Motor neuron (in vitro differentiated cells): ENCODE measurements at places on chromosomes 5 and 9.
A peak's percentile ranks its signal among the peaks of the same experiment; 100 is the strongest.

GRCh38 chr9:14326264-14326826, 12.4 kb upstream of the NFIB start:
- no peak for ATAC-seq

DNA sequence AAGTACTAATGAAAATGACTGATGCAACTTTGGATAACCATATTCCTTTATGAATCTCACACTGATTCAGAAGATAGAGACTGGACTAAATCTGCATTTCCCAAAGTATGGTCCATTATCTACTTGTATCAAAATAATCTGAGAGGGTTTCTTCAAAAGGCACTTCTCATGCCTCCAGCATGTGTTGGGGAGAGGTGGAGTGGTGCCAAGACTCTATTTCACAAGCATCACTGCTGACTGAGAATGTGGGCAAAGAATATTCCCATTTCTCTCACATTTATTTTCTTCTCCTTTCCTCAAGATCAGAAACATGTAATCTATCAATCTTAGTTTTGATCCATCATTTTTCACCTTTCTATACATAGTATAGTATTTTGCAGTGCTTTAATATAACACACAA, 135.4 kb downstream of the GABRB2 start:
- ATAC-seq: no peak

- ATAC-seq: no peak
Measured at GRCh38 chr5:154367101-154367500, 78.7 kb upstream of the SAP30L start.

DNA sequence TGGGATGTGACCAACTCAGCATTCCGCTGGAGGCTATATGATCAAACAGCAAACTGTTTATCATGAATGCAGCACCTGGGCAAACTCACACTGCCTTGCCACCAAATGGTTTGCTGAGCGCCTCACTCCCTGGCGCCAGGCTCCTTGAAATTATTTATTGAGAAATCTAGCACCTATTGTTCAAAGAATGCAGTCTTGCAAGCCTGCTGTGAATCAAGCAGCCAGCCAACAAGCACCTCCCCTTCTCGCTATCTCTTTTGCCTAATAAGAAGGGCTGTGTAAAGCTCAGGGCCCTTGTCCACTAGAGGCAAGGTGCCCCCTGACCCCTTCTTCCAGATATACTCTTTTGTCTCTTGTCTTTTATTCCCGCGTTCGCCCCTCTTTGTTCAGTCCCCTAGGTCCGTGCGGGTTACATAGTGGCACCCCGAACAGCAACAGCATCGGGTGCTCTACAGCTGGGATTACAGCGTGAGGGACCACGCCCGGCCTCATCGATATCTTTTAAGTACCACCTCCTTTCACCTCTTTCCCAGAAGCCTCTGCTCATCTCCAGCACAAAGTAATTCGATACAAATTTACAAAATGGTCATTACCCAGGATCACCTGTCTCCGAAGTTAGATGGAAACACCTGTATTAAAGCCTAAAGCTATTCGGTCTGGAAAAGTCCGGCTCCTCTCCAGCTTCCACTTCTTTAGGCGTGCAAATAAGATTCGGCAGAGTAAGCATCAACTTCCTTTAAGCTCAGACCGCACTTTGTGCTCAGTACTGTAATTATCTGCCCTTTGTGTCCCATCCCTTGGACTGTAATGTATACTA, 896 bp downstream of the RIGI start:
- ATAC-seq: no peak

GRCh38 chr5:114185274-114185673, 176.6 kb upstream of the KCNN2 start:
- no peak for ATAC-seq

- ATAC-seq: no peak
Measured at GRCh38 chr9:5455181-5455580, 4.8 kb downstream of the CD274 start.

DNA sequence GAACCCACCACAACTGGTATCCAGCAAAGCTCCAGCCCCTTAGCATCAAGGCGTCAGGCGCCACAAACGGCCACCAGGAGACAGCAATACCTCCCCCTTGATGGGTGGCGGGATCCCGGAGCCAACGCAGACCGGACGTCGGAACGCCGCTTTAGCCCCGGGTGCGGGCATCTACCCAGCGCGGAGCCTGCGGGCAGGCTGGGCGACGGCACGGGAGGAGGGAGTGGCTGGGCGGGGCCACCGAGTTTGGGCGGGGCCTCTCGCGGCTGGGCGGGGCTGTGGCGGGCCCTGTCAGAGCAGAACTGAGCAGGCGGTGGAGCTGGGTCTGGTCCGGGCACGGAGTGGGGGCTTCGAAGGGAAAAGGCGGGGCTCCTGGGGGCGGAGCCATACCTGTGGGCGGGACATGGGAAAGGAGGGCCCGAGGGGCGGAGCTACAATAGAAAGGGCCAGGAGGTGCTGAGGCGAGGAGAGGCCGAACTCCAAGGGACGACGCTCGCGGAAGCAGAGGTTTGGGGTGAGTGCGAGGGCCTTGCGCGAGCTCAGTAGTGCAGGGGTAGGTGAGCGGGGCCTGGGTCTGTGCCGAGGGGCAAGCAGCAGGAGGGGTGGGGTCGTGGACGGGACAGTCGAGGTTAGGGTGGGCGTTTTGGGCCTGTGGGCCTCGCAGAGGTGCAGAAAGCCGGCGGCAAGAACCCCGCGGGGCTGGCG, 40.2 kb upstream of the GARNL3 start:
- ATAC-seq: peak; percentile 27

GRCh38 chr9:69900406-69900805, 79.8 kb downstream of the CFAP95 start:
- ATAC-seq: peak; percentile 28

- no peak for ATAC-seq
Measured at GRCh38 chr9:3018691-3019230, 174.9 kb upstream of the PUM3 start.

- ATAC-seq: peak; percentile 74
Measured at GRCh38 chr5:59893429-59894227, at the start of gene PDE4D. Gene PDE4D, minus strand, starts transcription at chr5:59893726.

DNA sequence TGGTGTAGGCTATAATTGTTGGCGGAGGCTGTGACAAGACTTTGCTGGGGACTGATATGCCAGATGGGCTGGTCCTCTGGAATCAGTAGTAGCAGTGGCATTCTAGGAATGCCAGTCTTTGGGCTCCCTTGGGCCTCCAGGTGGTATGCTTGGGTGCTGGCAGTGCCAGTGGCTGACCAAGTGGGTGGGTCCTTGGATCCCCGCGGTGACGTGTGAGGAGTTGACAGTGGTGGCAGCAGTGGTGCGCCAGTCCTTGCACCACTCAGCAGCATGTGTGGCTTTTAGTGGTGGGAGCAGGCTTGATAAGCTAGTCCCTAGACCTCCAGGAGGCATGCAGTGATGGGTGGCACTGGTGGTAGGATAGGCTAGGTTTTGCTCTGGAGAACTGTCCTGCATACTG, 63.9 kb downstream of the UNC13B start:
- ATAC-seq: no peak

DNA sequence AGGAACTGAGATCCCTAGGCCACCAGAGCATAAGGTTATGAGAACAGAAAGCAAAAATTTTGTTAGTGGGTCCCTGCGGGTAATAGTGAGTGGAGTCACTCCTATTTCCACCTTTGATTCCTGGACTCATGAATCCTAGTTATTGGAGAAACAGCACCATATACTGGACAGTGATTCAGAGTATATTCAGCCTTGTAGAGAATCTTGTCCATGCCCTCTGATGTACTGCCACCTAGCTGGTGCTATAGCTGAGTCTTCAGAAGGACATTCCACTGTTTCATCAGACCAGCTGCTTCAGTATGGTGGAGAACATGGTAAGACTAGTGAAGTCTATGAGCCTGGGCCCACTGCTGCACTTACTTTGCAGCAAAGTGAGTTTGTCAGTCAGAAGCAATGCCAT, 25.0 kb upstream of the ITGA2 start:
- ATAC-seq: no peak

- ATAC-seq: peak; percentile 91
Measured at GRCh38 chr5:143582869-143583268, 179.4 kb upstream of the NR3C1 start.

- peak; percentile 95 for ATAC-seq
Measured at GRCh38 chr9:73132034-73132776, 19.5 kb upstream of the ANXA1 start.

- ATAC-seq: peak; percentile 81
Measured at GRCh38 chr5:133245191-133246052, 193.6 kb downstream of the HSPA4 start.

- no peak for ATAC-seq
Measured at GRCh38 chr9:30289435-30289834, 2095.0 kb upstream of the ACO1 start.

DNA sequence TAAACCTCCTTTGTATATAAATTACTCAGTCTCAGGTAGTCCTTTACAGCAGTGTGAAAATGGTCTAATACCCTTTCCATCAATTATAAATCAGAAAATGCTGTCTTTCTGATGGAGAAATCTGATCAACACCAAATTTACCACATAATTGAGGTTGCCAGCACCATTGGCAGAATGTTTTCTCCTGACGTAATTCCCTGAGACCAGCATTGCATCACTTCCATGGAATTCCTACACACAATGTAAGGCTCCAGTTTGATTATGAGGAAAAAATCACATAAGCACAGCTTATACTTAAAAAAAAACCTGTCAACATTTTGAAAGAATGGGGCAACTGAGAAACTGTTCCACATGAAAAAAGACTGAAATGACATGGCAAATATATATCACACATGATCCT, 618.7 kb upstream of the CDH6 start:
- ATAC-seq: no peak

DNA sequence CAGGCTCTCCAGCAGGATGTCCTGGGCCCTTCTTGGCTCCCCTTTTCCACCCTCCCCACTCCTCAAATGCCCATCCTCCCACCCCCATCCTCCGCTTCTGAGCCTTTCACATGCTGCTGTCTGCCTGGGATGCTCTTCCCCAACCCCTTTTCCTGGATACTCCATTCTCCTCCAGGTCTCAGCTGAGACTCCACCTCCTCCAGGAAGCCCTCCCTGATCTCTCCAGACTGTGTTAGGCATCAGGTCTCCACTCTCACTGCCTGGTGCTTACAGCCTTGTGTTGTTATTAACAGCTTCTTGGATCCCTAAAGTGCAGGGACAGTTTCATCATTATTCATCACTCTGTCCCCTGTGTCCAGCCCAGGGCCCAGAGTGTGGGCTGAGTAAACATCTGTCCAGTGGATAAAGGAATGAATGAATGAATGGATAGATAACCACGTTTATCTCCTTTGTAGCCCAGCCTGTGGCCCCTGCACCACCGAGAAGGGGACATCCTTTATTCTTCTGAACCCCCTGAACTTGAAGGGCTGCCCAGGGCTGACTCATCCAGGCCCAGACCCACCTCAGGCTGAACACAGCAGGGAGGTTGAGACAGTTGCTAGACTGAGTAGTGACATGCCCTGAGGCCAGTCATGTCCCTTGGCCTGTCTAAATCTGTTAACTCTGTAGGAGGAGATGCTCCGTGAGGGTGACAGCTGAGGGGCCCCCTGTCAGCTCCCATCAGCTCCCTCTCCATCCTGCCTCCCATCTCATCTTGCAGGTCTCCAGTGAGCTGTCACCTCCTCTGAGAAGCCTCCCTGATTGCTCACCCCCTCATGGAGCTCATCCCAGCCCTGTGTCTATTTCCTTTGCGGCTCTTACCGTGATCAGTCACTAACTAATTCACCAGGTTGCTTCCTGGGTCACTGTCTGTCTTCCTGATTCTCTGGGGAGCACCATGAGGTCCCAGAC, 14.6 kb upstream of the LAMC3 start:
- no peak for ATAC-seq

DNA sequence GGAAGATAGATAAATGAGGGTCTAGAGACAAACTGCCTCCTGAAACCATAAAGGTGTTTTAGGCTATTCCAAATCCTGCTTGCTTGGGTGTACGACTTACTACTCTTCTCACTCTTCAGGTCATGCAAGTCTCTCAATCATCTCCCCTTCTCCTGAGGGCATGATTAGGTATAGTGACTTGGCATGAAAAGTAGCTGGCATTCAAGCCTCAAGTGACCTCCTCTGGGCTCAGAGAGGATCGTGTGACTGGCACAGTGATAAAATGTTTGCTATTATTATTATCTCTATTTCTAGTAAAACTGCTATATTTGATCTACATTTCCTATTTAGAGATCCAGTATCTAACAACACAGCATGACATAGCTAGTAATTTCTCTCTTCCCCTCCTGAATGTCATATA, 494.8 kb downstream of the SPOCK1 start:
- ATAC-seq: no peak

GRCh38 chr9:75845806-75846205, 44.7 kb upstream of the PCSK5 start:
- ATAC-seq: no peak
